ENCODE measurements at places on chromosomes 11 and 22.

GRCh38 chr22:19962909-19963806, 21.5 kb upstream of the TXNRD2 start:
- peak; percentile 99 for DNase-seq

- DNase-seq, result no peak
Measured at GRCh38 chr11:106983261-106983660, 35.0 kb downstream of the GUCY1A2 start.

GRCh38 chr11:15106201-15106965, 8.3 kb upstream of the INSC start:
- DNase-seq, result no peak

DNA sequence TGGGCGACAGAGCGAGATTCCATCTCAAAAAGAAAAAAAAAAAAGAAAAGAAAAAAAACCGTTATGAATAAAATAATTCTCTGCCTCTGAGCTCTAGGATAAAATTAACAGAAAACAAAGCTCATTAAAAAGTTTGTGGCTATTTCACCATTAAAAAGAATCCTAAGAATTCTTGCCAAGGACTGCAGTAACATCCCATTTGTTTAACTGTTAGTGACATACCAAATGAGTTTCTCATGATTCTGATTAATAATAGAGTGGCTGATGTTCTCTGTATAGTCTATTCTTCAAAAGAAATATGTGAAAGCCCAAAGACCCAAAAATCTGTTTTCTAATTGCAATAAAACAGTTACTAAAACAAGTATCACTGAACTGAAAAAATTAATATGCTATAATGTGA, 19.7 kb downstream of the CLNS1A start:
- no peak for DNase-seq

DNA sequence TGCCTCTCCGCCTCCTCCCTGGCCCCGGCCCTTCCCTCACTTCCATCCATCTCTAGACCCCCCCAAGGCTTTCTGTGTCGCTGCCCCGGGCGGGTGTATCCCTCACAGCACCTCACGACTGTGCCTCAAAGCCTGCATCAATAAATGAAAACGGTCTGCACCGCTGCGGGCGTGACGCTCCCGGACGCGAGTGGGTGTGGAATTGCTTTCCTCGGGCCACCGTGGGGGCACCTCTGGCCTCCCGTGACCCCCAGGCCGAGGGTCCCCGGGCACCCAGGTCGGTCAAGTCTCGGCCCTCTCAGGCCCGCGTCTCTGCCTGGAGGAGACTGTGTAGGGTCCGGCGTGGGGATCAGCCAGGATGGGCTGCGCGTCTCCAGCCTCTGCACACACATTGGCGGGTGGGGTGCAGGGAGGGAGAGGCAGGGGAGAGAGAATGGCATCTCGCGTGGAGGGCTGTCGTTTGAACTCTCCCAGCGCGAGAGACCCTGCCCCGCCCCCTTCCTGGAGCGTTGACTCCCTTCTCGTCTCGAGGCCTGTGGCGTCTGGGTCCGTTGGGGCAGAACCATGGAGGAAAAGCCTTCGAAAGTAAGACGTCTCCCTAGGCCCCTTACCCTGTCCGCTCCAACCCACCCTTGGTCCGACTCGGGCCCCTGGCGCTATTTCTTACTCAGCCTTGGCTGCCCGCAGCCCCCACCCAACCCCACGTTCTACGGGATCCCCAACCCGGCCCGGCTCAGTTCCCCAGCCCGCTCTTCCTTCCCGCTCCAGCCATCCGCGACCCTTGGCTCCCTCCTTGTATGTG, at the start of gene CATSPERZ:
Gene CATSPERZ, plus strand, starts transcription at position 512 of the 802 bp plus-strand sequence. Its CDS starts 53 bp downstream, at position 565.
- no peak for DNase-seq

- no peak for DNase-seq
Measured at GRCh38 chr11:64716473-64717267, 6.3 kb downstream of the NRXN2 start.

- DNase-seq, result no peak
Measured at GRCh38 chr22:50479721-50480120, 1.6 kb upstream of the ADM2 start.

- DNase-seq, result no peak
Measured at GRCh38 chr11:17563231-17563646, 16.2 kb downstream of the OTOG start.

GRCh38 chr11:79813551-79813950, 372.7 kb upstream of the TENM4 start:
- DNase-seq, result no peak

DNA sequence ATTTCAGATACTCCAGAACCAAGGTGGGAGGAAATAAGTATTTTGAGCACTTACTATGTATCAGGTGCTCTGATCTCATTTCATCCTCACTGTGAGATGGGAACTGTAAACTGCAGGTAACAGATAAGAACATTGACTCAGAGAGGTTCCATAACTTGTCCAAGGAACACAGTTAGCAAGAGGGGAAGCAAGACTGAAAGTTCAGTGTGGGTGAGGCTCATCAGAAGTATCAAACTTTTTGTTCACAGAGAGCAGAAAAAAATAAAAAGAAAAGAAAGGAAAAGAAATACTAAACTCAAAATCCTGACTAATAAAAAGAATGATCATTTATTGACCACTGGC, 37.1 kb downstream of the RAB30 start:
- no peak for DNase-seq

DNA sequence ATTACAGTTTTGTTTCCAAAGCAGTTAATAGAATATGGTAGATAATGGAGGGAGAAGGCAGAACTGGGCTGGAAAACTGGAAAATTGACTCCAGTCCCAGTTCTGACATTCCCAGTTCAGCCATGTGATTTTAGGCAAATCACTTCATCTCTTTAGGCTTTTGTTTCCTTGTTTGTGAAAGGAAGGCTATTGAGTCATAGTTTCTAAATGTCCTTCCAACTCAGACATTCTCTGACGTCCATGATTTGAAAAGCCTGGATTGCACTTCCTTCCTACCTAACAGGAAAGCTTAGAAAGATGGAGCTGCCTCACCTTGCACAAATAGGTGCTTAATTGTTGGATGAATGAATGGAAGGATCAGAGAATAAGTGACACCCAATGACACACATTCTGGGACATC, 19.8 kb upstream of the GALNT18 start:
- DNase-seq, result no peak

- DNase-seq, result no peak
Measured at GRCh38 chr22:40237788-40238424, 60.2 kb downstream of the TNRC6B start.

GRCh38 chr11:105399511-105399910, 210.4 kb upstream of the GRIA4 start:
- DNase-seq, result no peak

GRCh38 chr11:17387811-17388210, 648 bp downstream of the KCNJ11 start:
- no peak for DNase-seq

DNA sequence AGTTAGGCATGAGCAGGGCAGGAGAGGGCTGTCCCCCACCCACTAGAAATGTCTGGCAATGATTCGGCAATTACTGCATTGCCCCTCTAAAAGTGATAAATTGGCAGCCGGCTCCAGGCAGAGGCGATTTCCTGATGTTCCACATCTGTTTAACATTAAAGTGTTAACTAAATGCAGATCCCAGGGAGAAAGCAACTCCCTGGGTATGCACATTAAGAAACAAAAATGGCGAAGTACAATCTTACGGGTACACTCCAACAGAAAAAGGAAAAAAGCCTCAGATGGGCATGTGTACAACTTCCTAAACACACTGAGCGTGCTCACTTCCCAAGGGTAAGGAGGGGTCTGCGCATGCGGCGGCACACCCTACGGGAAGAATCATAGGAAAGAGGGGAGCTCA, 314.4 kb downstream of the CASP12 start:
- no peak for DNase-seq

DNA sequence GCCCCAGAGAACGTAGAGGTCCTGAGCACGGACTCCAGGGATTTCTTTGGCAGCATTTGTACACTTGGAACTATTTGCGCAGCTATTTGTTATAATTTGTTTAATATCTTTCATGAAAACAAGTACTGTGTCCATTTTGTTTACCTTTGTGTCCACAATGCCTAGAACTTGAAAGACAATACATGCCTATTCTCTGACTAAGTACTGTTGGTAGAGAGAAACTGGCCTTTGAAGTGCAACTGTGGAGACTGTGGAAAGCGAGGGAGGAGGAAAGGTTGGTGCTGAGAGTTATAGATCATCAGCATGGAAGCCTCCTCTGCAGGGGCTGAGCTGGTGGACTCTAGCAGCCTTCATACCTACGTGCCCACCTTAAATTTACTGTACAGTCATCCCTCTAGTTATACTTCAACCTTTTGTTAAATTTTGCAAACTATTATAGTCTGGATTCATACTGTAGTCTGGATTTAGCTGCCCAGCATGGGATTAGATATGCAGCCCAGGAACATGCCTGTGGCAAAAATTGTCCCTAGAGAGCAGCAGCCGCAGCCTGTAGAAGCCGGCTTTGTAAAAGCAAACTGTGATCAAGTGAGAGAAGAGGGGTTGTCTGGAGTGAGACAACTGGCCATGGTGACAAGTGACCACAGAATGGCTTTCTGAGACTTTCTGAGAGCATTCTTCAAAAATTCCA, 24.2 kb upstream of the YAP1 start:
- DNase-seq, result no peak

DNA sequence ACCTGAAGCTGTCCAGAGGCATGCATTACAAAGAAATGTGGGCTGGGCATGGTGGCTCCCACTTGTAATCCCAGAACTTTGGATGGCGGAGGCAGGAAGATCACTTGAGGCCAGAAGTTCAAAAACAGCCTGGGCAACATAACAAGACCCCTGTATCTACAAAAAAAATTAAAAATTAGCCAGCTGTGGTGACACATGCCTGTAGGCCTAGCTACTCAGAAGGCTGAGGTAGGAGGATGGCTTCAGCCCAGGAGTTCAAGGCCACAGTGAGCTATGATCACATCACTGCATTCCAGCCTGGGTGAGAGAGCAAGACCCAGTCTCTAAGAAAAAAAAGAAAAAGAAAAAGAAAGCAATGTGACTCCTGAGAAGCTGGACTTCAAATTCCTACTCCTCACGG, 138.5 kb upstream of the HSD17B12 start:
- DNase-seq, result no peak

DNA sequence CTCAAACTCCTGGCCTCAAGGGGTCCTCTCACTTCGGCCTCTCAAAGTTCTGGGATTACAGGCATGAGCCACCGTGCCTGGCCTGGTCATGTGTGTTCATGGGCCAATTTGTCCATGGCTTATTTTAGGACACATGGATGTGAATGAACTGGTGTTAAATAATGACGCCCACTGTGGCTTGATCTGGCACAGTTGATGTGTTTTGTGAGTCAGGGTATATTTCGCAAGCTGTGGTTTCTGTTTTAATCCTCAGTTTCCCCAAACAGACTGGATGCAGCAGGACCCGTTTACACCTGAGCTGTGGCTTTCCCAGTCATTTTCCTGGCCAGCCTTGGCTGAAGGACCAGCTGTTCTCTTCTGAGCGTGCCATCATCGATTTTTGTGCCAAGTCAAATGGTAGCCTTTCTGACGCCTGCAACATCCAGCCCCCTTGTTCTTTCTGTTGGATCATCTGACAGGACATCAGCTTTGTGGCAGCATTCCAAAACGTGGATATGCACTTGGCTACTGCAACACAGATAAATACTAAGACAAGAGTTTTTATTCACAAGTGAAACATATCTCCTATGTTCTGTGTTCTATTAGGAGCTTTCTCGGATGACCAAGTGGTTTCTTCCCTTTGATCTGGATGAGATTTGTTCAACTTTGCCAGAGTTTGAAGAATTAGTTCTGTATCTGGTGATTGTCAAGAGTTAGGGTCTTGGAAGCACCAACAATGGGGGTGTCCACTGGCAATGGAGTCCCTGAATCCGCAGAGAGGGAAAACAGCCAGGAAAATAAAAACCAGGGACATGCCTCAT, 40.0 kb upstream of the SEPTIN5 start:
- no peak for DNase-seq

DNA sequence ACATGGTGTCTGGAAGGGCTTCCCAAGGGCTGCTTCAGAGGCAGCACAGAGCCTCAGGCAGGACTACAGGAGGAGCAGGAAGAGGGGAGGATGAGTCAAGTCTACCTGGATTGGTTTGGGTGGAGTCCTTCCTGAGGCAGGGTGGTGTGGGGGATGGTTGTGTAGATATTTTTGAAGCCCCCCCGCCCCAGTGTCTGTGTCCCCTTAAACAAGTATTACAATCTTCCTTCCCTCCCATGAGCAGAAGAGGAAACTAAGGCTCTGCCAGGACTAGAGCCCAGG, 34.7 kb upstream of the FCHSD2 start:
- no peak for DNase-seq

DNA sequence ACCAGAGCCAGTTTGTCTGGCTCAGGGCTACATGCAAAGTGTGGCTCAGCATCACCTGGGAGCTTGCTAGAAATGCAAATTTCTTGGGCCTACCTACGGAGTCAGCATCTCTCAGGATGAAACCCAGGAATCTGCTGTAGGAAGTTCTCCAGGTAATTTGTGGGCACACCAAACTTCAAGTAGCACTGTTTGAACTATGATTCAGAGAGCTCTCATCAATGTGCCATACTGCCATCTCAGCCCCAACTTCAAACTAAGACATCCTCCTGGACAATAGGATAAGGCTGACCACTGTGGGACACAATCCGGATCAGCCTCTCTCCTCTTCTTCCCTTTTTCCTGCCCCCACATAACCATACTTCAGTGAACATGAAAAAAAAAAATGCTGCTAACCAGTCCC, 374.5 kb downstream of the METTL15 start:
- DNase-seq, result no peak

DNA sequence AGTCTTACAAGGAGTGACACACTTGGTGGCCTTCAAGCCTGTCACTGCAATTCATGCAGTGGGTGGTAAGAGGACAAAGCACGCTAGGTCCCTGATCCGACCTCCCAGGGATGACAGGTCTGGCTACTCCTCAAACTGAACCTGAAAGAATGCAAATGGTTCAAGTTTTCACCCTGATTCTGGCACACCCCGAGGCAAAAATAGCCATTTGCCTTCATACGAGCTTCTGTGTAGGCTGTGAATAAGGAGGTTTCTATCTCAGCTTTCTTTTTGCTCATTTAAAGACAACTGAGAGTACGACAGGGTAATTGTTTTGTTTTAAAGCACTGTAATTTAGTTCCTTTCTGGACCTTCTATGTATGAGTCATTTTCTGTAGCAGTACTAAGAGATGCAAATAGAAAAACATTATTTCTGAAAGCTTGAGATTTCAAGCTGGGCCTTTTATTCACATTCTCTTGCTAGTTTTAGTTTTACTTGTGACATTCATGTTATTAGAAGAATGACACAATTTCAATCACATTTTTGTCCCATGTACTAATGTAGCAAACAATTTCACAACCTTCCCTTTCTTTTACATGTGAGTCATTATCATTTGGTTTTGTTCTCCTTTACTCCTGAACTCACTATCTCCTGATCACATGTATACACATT, 56.6 kb upstream of the FDX1 start:
- no peak for DNase-seq

DNA sequence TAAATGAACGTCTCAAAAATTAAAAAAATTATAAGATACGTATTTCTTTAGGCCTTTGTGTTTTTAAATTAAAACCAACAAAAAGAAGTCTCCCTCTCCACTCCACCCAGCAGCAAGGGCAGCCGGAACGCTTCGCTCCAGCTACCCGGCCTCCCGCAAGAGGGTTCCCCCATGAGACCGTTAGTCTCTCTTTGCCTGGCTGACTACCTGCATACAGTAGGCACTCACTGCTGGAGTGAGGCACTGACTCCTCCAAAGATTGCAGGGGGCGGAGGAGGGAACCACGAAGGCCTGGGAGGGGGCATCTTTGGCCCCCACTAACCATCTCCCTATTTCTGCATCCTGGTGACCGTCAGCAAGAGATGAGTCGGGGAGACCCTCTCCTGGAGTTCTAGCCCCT, 10.1 kb downstream of the CBX6 start:
- DNase-seq, result no peak

- DNase-seq, result no peak
Measured at GRCh38 chr11:74203966-74204365, 32.9 kb downstream of the PPME1 start.
